ENCODE measurements at places on chromosomes 12 and 14.

- no peak for DNase-seq
Measured at GRCh38 chr14:35471803-35472202, 62.2 kb upstream of the INSM2 start.

GRCh38 chr14:34966413-34966812, 16.4 kb upstream of the SRP54 start:
- DNase-seq = no peak

DNA sequence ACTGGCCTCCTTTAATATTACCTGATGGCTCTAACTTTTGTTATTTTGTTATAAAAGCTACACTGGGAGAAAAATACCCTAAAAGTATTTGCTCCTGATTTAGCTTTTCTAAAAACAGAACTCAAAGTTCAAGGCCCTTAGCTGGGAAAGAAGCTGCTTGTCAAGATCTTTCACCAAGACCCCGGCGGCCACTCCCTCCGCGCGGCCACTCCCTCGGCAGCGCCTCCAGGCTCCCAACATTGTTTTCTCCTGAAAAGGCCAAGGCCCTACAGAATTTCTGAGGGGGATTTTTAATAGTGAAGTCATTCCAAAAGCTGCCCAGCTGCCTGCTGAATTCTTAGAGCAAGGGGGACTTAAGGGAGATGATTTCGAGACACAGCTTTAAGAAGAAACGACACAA, 96.4 kb downstream of the NTN4 start:
- no peak for DNase-seq

- no peak for DNase-seq
Measured at GRCh38 chr12:28023156-28023887, 50.8 kb upstream of the PTHLH start.

DNA sequence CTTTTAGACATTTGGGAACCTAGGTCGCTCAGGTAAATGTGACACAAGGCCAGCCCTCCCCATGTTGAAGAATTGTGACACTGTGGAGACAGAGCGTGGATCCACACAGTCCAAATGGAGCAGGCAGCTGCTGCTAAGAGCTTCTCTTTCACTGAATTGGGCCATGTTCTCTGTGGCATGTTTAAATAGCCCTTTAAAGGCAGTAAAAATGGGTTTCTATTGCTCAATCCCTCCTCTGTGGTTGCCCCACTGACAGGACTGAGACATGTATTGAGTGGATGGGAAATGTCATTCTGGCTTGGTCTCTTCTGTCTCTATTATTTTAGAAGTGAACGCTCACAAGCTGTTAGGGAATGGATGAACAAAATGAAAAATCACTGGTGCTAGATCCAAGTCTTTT, 84.0 kb upstream of the PRICKLE1 start:
- no peak for DNase-seq

DNA sequence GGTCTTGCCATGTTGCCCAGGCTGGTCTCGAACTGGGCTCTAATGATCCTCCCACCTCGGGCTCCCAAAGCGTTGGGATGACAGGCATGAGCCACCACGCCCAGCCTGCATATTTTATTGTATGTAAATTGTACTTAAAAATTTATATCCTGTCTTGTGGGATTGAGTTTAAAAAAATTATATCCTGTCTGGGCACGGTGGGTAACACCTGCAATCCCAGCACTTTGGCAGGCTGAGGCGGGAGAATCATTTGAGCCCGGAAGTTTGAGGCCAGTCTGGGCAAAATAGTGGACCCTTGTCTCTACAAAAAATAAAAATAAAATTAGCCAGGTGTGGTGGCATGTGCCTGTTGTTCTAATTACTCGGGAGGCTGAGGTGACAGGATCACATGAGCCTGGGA, 13.9 kb upstream of the CEBPE start:
- no peak for DNase-seq

DNA sequence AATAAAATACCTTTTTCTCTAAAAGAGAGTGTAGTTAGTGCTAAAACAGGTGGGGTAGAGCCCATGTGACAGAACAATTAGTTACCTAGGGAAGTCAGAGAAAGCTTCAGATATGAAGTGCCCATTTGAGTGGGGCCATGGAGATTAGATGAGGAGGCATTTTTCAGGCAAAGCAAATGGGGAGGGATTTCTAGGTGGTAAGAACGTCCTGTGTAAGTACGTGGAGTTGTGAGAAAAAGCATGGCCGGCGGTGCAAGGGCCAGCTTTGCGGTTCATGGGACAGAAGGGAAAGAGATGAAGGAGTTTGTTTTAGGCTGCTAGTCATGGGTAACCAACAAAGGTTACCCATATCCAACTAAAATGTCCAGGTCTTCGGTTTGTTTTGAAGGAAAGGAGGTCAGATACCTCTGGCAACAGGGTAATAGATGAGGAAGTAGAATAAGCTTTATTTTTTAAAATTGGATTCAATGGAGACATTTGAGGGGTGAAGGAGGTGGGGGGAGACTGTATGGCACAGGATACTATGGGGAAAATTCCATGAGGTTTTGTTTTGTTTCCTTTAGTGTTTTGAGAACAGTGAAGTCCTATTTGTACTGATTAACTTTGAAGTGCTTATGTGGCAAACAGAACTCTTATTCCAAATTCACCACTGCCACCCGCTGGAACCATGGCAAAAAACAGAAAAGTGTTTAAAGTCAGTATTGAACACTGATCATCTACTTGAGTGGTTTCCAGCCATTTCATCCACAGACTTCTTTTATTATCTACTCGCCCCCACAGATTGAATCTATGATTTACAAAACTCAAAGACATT, 10.0 kb upstream of the SNRPF start:
- DNase-seq = no peak

- no peak for DNase-seq
Measured at GRCh38 chr14:100409651-100410050, 86.5 kb downstream of the SLC25A47 start.

GRCh38 chr12:4001031-4001430, 127.8 kb upstream of the PARP11 start:
- no peak for DNase-seq

GRCh38 chr14:71556730-71557129, 375.5 kb upstream of the RGS6 start:
- no peak for DNase-seq

GRCh38 chr14:39739796-39740195, 307.6 kb upstream of the FBXO33 start:
- no peak for DNase-seq

DNA sequence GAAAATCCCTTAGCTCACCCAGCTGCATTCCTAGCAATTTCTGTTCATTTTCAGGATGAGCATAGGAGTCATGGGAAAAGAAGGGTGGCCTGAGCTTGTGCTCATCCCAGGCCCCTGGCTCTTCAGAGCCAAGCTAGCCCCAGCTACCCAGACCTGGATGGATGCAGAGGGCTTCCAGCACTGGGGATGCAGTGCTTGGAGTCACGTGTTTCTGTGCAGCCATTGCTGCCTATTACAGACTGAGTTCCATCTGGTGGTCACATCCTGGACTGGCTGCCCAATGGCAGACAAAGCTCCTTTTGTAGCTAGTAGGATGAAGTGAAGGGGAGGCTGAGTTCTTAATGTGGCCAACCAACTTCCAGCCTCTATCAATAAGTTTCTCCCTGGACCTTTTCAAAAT, 54.2 kb upstream of the JDP2 start:
- no peak for DNase-seq

GRCh38 chr12:80161612-80162011, 62.3 kb downstream of the OTOGL start:
- DNase-seq = no peak

DNA sequence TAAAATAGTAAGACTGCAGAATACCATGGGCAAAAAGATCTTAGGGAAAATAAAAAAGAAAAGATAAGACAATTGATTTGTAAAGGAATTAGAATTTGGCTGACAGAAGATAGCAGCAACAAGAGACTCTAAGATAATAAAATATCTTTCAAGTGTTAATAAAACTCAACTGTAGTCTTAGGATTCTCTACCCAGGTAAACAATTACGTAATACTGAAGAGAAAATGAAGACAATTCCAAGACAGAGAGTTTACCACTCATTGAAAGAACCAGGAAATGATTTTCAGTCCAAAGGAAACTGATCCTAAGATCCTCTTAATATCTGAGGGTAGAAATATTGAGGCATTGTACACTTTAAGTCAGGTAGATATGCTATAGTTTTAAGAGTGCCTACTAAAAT, 321.1 kb downstream of the CEP128 start:
- DNase-seq = no peak

DNA sequence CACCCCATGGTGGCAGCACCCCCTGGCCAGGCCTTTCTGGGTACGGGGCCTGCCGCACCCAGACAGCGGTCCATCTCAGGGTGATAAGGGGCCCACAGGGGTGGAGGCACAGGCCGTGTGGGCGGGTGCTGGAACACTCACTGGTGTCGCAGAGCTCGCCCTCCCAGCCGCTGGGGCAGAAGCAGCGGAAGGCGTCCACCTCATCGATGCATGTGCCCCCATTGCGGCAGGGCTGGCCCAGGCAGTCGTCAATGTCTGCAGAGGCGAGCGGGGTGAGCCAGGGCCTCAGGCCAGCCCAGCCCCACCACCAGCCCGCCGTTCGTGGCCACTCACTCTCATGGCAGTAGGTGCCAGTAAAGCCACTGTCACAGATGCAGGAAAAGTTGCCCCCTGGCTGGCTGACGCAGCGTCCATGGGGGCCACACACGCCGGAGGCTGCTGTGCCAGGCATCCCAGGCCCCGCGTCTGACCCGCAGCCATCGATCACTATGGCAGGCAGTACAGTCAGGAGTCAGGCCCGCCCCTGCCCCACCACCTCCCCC, 19.9 kb downstream of the JAG2 start:
- DNase-seq = no peak

GRCh38 chr12:30823156-30823699, 68.5 kb upstream of the CAPRIN2 start:
- no peak for DNase-seq

- DNase-seq = no peak
Measured at GRCh38 chr14:71332476-71332875, 425.2 kb downstream of the PCNX1 start.

- DNase-seq = no peak
Measured at GRCh38 chr12:91767237-91767636, 378.4 kb downstream of the BTG1 start.

GRCh38 chr14:58656671-58657411, 19.1 kb downstream of the DACT1 start:
- DNase-seq = no peak

DNA sequence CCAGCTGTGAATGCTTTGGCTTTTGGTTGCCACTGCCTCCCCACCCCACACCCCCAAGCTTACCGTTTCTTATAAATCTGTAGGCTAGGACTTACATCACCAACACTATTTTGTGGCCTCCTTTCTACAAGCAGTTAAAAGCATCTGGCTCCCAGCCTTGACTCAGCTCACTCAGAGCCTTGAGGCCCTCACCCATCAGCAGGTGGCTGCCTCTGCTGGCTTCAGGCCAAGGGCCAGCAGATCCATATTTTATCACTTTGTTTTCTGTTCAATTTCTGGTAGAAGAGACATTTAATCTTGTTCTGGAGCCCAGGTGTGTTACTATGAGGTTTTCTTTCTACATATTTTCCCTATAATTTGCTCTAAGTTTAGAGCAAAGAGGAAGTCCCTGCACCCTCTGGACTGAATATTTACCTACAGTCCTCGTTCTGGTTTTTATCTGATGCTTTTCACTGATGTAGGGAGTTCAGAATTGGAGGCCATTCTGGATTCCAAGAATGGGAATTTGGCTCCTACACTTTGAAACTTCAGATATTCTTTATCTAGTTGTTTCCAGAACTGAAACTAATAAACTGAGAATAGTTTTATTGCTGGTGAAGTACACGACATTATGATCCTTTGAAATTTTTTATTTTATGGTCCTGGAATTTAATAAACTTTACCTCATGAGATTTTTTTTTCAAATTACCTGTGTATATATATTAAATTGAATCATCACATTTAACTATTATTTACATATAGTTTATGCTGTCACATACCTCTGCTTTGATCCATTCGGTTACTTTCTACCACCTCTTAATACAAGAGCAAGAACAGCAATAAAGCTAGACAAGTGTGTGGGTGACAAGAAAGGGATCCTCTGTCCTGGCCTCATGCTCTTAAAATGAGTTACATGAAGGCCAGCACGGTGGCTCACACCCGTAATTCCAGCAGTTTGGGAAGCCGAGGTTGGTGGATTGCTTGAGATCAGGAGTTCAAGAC, 22.2 kb downstream of the PLBD1 start:
- DNase-seq = no peak

- DNase-seq = no peak
Measured at GRCh38 chr14:22492622-22493542, 96.1 kb downstream of the DAD1 start.

DNA sequence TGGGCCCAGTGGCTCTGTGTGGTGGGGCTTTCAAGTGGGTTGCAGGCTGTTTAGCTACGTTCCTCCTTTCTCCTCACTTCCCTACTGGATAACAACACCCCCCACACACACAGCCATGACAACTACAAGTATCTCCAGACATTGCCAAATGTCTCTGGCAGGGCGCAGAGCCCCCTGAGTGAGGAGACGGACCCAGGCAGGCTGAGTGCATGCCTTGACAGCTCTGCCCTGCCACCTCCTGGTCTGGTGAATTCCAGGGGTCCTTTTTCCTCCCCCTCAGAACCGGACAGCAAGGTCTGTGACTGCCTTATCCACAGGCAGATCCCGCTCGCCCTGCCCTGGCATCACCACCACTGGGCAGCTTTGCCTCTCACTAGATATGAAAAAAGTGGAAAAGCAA, 276.5 kb downstream of the TMEM132C start:
- no peak for DNase-seq

GRCh38 chr12:123529686-123530085, 3.8 kb downstream of the RILPL1 start:
- no peak for DNase-seq

DNA sequence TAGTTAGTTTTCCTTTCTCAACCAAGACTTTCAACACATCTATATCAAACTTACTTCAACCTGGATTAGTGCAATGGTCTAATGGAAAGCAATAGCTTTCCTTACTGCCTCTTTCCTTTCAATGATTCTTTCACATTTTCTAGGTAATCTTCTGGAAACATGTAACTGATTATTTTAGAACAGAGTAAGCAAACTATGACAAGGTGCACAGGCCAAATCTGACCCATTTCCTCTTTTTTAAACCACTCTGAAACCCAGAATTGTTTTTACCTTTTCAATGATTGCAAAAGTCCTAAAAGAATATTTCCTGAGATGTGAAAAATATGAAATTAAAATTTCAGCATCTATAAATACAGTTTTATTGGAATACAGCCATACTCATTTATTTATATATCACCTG, 81.6 kb upstream of the TMTC2 start:
- no peak for DNase-seq

GRCh38 chr14:36817071-36817930, 155.6 kb downstream of the PAX9 start:
- no peak for DNase-seq

- no peak for DNase-seq
Measured at GRCh38 chr12:30021051-30021833, 237.5 kb upstream of the TMTC1 start.

GRCh38 chr12:120677765-120678473, 9.0 kb upstream of the MLEC start:
- no peak for DNase-seq

GRCh38 chr12:108099778-108100489, 29.2 kb upstream of the WSCD2 start:
- no peak for DNase-seq

DNA sequence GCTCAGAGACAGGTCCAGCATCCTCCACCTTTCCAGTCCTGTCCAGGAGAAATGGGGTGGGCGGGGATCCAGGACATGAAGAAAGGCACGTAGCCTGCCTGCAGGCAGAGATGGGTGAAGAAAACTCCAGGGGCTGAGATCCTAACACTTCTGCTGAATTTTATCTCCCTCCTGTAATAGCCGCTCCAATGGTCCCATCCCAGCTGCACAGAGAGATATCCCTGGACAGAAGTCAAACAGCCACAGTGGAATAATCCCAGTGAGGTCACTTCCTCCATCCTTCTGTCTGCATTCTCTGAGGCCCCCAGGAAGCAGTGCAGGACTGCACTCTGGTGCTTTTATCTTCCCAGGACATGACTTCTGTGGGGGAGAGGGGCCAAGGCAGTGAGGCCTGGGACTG, 26.3 kb downstream of the KRT18 start:
- DNase-seq = no peak

Data from CD4-positive, alpha-beta T cell treated with Interleukin-12 subunit alpha and Interleukin-12 subunit beta, for 1 hour (primary cell).